HAP-1 (cell line): ENCODE measurements at places on chromosomes 5 and 9.

GRCh38 chr5:155027993-155028629 lies 14.6 kb downstream of the KIF4B start:
- no peak for DNase-seq

DNA sequence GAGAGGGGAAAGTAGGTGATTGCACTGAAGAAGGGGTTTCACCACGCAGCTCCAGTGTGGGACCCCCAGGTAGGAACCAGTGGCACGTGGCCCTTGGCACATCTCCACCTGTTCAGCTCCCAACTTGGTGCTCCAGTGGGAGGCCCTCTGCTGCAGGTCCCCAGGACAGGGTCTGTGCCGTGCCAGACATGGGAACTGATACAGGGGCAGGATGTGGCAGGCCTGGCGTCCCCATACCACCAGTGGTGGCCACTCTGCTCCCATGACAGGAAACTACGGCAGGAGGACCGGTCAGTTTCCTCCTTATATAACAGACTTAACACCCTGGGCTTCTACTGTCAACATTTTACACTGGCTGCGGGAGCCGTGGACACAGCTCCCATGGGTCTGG lies 67.3 kb downstream of the PSMB7 start:
- no peak for DNase-seq

- no peak for DNase-seq
Measured at GRCh38 chr9:126420643-126421564, 94.3 kb downstream of the MVB12B start.

- DNase-seq, result no peak
Measured at GRCh38 chr9:133914442-133915342, 77.4 kb downstream of the VAV2 start.

DNA sequence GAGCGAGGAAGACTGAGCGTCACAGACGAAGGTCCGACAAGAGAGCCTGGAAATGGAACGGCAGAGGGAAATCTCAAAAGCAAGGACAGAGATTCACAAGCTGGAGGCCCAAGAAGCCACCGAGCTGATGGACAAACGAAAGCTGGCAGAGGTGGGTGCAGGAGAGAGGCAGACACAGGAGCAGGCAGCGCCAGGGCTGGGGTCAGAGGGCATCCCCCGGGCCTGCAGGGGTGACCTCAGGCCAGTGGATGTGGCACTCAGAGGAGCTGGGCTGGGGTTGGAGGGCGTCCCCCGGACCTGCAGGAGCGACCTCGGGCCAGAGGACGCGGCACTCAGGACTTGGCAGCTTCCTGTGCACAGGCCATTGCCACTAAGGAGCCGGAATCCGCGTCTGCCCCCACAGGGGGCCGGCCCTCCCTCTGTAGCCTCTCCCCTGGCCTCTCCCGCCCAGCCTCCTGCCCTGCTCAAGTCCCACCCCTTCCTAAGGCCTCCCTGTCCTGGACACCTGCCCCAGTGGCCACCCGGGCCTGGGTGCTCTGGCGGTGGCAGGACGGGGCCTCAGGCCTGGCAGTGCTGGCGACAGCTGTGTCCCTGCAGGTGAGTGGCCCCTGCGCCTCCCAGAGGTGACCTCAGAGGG lies 40.4 kb downstream of the EXD3 start:
- no peak for DNase-seq
